ENCODE measurements at places on chromosomes 6 and 20.
A peak's percentile ranks its signal among the peaks of the same experiment; 100 is the strongest.

- peak; percentile 93 for DNase-seq
These were observed at the start of gene ERGIC3 for GRCh38 chr20:35541783-35542662. Gene ERGIC3 (plus strand): TSS chr20:35542078. CDS start chr20:35542098, 20 bp downstream.

GRCh38 chr6:85004361-85004995 is 240.1 kb upstream of the TBX18 start:
- no peak for DNase-seq

GRCh38 chr6:30678964-30679726 is 6.3 kb upstream of the DHX16 start:
- peak; percentile 80 for DNase-seq

DNA sequence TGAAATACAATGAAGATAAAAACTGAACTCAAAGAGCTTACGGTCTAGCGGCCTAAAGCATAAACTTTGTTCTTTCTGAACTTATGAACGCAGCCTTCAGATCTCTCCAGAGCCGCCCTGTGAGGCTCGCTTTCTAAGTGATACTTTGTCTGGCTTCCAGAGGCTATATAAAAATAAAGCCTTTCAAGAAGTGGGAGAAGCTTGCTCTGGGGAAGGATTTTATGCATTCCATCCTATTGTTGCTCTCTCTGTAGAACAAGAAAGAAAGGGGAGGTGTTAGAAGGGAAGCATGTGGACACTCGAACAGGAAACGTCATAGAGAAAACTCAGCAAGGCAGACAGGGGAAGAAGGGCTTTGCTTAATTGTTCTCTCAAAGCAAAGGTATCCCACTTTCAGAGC is 77.0 kb downstream of the TBX18 start:
- no peak for DNase-seq

DNA sequence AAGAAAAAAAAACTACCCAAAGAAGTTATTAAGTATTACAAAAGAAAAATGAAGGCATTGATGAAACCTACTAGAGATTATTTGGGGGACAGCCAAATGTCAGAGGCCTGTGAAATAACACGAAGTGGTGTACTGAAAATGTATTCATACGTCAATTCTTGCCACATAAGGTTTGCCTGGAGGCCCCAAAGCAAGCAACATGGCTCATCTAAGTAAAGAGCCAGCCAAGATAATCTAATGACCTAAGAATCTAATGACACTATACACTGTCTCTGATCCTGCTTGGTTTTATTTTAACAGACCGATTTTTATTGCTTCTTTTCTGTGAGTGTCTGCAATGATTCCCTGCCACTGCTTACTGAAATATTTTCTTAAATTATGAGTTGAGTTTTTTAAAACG is 34.7 kb downstream of the FILIP1 start:
- DNase-seq = no peak

DNA sequence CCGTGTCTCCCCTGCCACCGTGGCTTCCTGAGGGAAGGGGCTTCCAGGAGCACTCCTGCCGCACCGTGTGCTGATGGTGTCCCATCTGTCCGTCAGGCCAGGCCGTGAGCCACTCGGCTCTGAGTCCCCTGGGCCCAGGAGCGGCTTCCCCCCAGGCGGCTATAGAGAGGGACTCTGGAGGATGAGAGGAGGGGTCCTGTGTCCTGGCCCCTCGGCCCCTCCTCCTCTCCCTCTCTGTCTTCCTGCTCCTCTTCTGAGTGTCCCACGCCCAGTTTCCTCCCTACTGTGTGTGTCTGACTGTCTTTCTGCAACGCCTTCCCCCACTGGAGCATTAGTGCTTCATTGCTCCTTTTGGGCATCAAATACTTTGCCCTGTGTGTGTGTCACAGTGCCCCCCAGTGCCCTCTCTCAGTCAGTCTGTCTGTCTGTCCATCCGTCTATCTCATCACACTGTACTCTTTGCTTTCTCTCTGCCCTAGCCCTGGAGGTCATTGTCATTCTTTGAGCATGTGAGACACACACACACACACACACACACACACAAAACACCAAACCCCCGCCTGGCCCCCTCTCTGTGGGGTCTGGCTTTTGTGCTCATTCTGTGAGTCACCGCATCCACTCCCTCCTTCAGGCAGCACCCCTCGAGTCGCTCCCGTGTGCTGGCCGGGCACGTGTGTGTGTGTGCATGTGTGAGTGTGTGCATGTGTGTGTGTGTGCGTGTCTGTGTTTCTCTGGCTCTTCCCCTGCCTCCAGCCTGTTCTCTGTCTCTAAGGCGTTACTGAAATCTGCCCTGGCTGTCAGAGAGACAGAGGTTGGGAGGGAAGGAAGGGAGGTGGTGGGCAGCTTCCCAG is 71.9 kb downstream of the SRC start:
- no peak for DNase-seq

DNA sequence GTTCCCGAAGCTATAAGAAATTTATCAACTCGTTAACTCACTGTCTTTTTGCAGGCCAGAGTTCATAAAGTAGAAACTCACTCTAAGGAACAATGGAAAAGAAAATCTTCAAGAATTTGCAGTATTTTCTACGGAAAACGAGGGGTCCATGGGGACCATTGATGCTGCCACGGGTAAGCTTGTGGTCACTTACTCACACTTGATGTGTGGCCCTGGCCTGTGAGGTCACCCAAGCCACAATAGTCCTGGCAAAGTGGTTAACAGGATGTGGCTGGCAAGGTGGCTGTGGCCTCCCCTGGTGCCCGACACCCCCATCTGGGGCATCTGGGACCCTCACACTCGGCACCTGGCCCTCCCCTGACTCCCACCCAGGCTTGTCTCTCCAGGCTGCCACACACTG is 123.4 kb downstream of the C6orf118 start:
- no peak for DNase-seq

- DNase-seq = peak; percentile 45
These were observed 26.8 kb downstream of the C6orf89 start for GRCh38 chr6:36912586-36912985.

DNA sequence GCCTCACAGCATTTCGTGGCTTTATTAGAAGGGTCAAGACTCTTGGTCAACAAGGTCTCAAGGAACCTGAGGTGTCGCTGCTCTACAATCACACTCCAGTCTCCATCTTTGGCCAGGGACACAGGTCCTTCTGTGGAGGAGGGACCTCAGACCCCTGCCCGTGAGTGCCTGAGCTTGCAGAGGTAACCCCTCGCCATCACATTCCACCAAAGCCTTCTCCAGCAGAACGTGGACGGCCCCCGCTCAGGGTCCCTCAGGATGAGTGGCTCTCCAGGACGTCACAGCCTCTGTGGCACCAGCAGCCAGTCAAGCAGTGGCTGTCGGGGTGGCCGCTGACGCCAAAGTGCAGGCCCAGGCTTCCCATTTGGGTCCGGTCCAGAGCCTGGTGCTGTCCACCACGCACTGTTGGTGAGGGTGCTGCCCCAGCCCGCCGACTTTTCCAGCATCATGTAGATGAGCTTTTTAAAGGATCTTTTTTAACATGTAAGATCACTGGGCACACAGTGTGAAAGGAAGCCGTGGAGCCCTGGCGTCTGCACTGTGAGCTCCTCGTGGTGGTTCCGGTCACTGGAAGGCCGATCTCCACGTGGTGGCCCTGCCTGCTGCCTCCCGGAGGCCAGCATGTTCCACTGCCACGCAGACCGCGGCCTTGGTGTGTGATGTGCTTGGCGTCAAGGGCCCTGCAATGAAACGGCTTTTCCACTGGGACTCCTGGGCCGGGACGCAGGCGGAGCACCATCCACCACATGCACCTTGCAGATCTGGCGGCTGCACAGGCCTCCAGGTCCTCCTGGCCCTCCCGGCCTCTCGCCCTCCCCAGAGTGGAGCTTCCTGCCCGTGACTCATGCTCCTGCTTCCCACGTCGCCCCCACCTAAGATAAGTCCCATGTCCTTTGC is 8.3 kb upstream of the KIF25 start:
- DNase-seq = no peak

DNA sequence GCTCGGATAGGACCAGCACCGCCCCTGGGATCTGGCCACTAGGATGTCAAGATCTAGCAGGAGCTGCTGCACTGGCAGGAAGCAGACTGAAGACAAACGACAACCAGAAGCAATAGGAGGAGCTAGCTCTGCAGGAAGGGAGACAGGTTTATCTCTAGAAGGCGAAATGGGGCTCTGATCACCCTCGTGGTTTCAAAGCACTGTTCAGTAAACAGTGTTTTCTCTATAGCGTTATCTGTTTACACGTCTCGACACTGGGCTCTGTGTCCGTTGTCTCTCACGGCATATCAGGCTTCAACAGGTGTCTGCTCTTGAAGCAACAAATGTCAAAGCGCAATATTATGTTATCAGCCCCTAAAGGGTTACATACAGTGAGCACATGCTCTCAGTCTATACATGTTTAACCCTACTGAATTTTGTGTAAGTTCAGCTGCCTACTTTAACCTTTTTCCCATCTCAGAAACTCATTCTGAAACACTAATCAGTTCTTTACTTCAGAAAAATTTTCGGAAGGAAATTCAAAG is 23.8 kb downstream of the TMEM14B start:
- no peak for DNase-seq

- peak; percentile 35 for DNase-seq
These were observed 18.9 kb upstream of the MAS1 start for GRCh38 chr6:159871906-159872305.

DNA sequence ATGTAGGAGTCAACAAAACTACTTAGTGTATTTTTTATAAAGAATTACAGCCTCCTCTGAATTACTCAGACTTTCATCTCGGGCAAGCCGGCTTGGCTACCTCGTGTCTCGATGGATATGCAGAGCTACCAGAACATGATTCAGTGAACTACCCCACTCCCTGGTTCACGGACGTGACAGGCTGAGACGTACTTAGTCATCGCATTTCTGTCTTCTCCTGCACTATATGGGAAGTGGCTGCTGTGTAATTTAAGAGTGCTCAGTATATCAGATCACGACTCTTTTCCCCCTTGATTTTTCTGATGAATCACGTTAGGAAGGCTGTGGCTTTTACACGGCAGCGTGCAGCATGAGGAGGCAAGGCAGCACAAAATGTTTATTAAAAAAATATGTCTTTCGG is 302.7 kb upstream of the ZFP64 start:
- no peak for DNase-seq

DNA sequence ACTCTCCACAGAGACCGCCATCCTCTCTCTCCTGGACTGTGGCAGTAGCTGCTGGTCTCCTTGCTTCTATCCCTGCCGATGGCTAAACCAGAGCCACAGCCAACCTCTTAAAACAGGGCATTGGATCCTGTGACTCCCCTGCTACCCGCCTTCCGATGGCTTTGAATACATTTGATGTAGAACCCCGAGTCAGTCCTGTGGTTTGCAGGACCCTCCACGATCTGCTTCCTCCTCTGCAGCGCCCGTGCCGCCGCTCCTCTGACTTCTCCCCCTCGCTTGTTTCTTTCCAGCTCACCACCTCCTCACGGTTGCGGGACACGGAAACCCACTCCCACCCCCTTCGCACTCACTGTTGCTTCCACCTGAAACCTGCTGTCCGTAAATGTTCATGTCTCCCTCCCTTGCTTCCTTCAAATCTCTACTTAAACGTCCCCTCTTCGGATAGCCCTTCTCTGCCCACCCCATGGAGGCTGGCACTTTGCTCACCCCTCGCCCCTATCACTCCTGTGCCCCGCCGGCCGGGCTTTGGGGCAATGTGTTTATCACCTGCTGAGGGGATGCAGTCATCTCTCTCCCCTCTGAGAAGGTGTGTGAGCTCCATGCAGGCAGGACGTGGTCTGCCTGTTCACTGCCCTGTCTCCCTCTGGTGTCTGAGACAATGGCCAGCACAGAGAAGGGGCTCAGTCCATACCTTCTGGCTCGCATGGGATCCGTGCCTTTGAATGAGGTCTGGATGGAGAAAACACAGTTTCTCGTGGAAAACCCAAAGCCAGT is 67.8 kb downstream of the GFOD1 start:
- no peak for DNase-seq

GRCh38 chr6:168683621-168684020 is 242.6 kb downstream of the SMOC2 start:
- DNase-seq = peak; percentile 13

DNA sequence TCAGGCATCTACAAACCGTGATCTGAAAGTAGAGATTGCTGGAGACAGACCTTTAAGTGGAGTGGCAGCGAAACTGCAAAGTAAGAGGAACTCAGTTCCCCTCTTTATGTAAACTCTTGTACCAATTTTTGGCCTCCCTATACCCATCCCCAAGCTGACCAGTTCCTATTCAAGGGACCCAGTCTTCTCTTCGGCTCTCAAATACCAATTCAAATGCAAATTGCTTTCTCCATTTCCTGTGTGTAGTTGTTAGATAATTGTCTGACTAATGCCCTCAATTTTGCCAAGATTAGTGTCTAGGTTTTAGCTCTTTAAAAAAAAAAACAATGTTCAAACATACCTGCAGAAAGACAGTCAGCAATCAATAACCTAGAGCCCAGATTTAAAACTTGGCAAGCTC is 150.9 kb downstream of the EYA4 start:
- no peak for DNase-seq

DNA sequence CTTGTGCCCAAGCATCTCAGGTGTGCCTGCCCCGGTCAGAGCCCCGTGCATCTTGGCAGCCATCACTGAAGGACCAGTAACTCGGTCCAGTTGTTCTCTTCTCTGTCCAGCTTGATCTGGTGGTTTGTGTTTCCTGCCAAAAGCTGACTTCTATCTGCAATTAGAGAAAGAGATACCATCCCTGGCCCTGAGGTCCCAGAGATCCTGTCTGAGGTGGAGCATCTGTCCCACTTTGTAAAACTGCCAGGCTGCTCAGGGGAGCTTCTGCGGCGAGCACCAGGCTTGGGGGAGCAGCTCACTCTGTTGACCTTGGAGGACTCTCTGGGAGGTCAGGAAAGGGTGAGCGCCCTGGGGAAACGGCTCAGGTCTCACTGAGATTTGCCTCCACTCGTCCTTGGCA is 35.1 kb downstream of the MYT1 start:
- DNase-seq = no peak

DNA sequence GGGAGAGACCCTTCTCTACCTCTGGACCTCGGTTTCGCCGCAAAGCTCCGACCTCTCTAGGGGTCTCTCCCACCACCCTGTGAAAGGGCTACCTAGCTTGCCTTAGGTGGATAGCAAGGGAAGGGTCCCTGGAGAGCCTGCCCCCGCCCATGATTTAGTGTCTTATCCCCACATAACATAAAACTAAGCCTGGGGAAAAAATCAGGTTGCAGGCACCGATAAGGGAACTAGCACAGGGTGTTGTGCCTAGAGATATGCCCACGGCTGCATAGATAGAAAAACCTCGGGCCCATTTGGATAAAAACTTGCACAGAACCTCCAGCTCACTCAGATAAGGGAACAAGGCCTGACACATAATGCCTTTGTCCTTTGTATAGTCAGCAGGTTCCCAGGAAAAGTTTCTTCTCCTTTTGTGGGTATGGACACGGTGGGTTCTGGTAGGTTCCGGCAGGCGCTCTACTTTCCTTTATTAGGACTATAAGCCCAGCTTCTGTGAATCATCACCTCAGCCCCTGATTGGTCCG is 846 bp downstream of the ZSCAN31 start:
- no peak for DNase-seq

- DNase-seq = no peak
These were observed 121.7 kb downstream of the NKAIN2 start for GRCh38 chr6:123925350-123925749.

- DNase-seq = no peak
These were observed 123.8 kb upstream of the MTHFD1L start for GRCh38 chr6:150741633-150742200.

- no peak for DNase-seq
These were observed 947.3 kb downstream of the KIF16B start for GRCh38 chr20:15625981-15626380.

Data from putamen (tissue), 1 donor.